ENCODE measurements at places on chromosomes 6 and 20.

DNA sequence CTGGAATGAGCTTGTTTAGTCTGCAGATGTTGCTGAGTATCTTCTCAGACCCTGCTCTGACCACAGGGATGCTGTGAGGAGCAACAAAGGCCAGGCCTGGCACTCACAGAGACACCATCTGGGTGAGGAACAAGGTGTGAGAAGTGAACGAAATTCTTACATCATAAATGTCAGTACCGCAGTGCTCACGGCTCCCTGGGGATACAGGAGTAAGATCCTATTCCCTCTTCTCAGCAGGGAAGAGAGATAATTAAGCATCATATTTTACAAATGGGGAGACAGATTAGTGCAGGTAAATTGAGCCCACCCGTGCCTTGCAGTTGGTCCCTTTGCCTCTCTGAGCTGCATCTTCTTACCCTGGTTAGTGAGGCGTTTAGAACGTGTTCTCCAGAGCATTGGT is 106.2 kb downstream of the DTD1 start:
- DNase-seq, result no peak

DNA sequence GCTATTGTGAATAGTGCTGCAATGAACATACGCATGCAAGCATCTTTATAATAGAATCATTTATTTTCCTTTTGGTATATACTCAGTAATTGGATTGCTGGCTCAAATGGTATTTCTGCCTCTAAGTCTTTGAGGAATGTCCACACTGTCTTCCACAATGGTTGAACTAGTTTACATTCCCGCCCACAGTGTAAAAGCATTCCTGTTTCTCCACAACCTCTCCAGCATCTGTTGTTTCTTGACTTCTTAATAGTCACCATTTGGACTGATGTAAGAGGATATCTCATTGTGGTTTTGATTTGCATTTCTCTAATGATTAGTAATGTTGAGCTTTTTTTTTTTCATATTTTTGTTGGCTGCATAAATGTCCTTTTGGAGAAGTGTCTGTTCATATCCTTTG is 208.7 kb downstream of the PHF3 start:
- no peak for DNase-seq

GRCh38 chr6:29553268-29554057 is 6.1 kb downstream of the UBD start:
- DNase-seq, result no peak

DNA sequence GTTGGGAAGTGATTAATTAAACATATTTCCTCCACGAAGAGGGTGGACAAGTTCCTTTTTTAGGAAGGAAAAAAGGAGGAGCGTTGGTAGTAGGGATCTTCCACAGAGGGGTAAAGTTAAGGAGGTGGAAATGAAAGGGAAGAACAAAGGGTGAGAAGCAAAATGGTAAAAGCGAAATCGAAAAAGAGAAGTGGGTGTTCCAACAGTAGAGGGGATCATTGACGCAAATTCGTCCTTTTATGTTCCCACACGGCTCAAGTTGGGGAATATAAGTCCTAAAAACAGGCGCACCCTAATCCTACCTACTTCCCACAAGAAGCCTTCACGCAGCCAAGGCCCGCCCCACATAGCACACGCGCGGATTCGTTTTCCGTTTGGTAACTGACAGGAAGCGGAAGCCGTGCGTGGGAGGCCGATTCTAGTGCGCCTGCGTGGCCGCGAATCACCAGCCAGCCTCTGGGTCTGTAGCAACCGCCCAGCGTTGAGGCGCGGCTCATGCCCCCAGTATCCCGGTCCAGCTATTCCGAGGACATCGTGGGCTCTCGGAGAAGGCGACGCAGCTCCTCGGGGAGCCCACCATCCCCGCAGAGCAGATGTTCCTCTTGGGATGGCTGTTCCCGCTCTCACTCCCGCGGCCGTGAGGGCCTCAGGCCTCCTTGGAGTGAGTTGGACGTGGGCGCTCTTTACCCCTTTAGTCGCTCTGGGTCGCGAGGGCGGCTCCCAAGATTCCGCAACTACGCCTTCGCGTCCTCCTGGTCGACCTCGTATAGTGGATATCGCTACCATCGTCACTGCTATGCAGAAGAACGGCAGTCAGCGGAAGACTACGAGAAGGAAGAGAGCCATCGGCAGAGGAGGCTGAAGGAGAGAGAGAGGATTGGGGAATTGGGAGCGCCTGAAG is at the start of gene NKAPL:
NKAPL (plus strand) TSS at position 421 of the 901 bp plus-strand sequence; CDS start at position 496, 75 bp downstream.
- DNase-seq, result peak; percentile 39

- peak; percentile 50 for DNase-seq
These were observed 5.9 kb downstream of the RNASET2 start for GRCh38 chr6:166950443-166950821.

DNA sequence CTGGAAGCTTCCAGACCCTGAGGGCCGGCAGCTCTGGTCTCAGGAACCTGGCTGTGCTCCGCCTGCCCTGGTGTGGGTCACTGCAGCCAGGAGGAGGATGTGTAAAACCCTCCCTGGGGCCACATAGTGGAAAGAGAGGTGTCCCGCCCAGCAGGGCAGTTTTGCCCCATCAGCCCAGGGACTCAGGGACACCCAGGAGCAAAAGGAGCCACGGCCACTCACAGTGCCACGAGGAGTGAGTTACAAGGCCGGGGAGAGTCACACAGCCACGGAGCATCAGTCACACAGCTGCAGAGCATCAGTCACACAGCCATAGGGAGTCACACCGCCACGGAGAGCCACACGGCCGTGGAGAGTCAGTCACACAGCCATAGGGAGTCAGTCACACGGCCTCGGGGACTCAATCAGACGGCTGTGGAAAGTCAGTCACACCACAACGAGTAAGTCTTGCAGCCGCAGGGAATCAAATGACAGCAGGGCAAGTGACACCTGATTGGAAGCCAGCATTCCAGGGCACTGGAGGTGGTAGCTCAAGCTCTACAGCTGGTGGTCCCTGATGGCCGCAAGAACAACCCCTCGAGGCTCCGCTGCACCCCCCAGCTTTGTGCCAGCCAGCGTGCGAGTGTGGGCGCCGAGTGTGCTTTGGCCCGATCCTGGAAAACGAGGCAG is 60.9 kb downstream of the DLL1 start:
- no peak for DNase-seq

- DNase-seq, result no peak
These were observed 151.2 kb upstream of the DST start for GRCh38 chr6:56793938-56794337.

DNA sequence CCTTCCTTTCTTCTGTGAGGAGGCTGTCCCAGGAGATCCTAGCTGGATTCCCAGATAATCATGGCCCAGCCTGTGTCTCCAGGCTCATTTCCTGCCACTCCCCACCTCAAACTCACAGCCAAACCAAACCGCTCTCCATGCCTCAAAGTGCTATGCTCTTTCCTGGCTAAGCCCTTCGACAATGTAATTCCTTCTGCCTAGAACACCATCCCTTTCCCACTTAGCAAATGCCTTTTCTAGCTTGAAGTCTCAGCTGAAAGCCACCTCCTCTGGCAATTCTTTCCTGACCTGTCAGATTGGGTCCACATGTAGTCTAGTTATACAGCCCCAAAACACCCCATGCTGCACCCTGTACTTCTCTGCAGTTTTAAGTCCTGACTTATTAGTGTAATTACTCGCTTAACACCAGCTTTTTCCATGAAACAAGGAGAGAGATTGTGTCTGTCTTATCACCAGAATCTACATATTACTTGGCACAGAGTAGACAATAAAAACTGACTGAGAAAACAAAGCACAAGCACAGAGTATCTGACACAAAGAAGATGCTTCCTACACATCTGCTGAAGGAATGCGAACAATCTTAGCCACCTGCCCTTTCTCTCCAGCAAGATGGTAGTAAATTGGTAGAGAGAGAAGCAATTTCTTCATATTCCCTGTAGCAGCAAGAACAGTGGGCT is 5.4 kb downstream of the TRIM26 start:
- DNase-seq, result no peak

DNA sequence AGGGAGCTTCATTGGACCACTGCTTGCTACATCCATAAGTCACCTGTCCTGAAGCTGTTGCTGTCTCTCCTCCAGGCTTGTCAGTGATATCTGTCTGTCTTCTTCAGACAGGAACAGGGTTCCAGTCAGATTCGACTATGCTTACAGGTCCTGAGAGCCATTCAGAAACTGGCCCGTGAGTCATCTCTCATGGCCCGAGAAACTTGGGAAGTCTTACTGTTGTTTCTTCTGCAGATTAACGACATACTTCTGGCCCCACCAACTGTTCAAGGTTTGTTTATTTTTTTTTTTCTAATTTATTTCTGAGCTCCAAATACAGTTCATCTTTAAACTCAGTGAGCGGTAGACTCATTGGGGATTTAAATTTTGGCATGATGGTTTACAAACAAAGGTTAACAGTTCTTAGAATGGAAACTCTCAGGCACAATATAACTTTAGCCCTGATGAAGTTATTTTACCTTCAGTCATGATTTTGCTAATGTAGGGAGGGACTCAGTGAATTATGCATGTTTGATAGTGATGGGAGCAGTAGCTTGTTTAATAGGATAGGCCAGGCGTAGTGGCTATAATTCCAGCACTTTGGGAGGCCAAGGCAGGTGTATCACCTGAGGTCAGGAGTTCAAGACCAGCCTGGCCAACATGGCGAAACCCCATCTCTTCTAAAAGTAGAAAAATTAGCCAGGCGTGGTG is 24.7 kb downstream of the RALGAPB start:
- DNase-seq, result no peak

DNA sequence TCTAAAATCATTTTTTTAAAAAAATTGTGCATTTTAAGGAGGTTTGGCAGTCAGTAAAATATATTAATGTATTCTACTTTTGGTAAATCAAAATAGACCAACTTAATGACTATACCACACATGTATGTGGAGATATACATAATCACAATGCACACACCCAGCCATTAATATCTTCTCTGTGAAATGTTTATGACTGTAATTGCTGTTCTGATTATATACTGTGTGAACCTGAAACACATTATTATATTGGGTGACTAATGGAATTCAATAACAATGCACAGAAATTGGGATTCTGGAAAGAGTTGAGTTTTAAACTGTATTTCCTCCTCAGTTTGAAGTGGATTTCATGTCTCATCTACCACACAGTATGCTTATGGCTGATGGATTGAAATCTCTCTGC is 233.6 kb downstream of the PLCB1 start:
- no peak for DNase-seq

GRCh38 chr6:96545882-96546281 is 17.0 kb upstream of the FHL5 start:
- DNase-seq, result no peak

GRCh38 chr6:15491986-15492269 is 170.9 kb downstream of the DTNBP1 start:
- no peak for DNase-seq

- DNase-seq, result no peak
These were observed 24.7 kb upstream of the GFOD1 start for GRCh38 chr6:13511913-13512717.

- no peak for DNase-seq
These were observed 332.9 kb downstream of the COL12A1 start for GRCh38 chr6:74872754-74873476.

DNA sequence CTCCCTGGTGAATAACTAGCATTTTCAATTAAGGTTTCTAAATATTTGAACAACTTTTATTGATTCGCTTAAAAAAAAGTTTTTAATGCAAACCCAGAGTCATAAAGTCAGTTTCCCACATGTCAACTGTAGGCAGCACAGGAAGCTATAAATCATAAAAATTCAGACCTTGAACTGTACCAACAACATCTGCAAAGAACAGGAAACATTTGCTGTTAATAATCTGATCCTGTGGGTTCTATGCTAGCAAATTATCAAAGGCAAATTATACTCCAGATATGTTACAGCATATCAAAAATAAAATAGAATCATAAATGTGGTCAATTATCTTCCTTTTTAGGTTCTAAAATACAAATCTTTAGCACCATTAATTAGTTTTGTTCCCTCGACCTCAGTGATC is 16.6 kb upstream of the MAP7 start:
- no peak for DNase-seq

- DNase-seq, result no peak
These were observed 495.9 kb upstream of the ARID1B start for GRCh38 chr6:156281266-156281665.

GRCh38 chr6:104686550-104687175 is 173.1 kb downstream of the HACE1 start:
- DNase-seq, result no peak

DNA sequence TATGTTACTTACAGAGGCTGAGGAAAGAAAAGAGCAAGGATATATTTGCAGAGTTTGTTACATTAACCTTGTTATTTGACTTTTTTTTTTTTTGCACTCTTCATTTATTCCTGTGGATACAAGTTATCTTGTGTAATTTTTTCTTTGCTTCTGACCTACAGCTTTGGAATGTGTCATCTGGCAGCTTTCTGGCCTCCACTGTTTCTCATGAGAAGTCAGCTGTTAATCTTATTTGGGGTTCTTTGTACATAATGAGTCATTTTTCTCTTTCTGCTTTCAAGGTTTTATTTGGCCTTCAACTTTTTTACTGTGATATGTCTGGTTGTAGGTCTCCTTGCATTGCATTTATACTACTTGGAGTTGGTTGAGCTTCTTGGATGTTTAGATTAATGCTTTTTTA is 333.4 kb downstream of the SMOC2 start:
- no peak for DNase-seq

DNA sequence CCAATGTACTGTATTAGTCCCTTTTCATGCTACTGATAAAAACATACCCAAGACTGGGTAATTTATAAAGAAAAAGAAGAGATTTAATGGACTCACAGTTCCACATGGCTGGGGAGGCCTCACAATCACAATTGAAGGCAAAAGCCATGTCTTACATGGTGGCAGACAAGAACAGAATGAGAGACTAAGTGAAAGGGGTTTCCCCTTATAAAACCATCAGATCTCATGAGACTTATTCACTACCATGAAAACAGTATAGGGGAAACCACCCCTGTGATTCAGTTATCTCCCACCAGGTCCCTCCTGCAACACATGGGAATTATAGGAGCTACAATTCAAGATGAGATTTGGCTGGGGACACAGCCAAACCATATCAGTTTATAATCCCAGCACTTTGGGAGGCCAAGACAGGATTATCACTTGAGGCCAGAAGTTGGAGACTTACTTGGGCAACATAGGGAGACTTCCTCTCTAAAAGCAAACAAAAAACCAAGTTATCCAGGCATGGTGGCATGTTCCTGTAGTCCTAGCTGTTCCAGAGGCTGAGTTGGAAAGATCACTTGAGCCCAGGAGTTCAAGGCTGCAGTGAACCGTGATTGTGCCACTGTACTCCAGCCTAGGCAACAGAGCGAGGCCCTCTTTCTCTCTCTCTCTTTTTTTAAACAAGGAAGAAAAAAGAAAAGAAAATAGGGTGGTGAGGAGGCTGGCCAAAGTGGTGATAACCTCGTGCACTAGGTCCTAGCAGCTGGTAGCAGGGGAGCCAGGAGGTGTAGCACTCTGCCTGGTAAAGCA is 22.9 kb upstream of the DDR1 start:
- DNase-seq, result no peak

GRCh38 chr6:8325743-8326142 is 109.6 kb downstream of the SLC35B3 start:
- DNase-seq, result no peak

All from CD4-positive, alpha-beta T cell treated with Interleukin-2 at 100 ng/mL for 4 hours (primary cell).